ENCODE measurements at places on chromosomes 12 and 14.
A peak's percentile ranks its signal among the peaks of the same experiment; 100 is the strongest.

DNA sequence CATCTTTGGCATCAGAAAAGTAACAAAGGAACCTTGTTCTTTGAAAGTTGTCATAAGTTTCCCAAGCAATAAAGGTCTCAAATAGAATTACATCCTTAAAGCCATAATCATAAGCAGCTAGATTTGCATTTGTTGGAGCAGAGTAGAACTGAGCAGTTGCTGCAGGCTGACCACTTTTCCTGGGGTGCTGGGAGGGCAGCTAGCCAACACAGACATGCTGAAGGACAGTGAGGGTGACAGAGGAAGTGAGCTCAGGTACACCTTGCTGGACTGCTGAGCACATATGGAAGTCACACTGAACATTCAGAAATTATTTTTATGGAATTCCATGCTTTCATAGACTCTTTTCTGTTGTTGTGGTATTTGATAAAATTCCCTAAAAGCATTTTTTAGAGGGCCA, 66.2 kb downstream of the MARK3 start:
- no peak for DNase-seq

DNA sequence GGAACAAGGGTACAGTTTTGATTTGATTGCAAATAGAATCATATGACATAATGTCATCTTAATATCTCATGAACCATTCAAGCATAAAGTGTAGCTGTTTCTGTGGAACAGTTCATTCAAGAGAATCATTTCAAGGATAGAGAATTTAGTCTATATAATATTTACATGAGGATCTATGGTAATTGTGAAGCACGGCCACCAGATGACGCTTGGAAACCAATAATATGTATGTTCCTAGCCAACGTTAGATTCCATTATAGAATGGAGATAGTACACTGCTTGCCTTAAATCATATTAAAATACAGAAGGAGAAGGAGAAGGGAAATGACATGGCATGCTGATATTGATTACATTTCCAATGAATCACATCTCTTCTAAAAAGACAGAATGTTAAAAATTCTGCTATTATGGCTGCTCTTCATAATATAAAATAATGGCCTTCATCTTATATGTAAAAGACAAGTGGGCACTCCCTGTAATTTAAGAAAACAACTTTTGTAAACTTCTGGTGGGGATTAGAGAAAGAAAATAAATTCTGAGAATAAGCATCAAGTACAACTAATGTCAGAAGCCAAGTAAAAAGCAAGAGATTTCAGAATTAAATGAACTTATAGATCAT, 351.0 kb downstream of the NAV3 start:
- no peak for DNase-seq

DNA sequence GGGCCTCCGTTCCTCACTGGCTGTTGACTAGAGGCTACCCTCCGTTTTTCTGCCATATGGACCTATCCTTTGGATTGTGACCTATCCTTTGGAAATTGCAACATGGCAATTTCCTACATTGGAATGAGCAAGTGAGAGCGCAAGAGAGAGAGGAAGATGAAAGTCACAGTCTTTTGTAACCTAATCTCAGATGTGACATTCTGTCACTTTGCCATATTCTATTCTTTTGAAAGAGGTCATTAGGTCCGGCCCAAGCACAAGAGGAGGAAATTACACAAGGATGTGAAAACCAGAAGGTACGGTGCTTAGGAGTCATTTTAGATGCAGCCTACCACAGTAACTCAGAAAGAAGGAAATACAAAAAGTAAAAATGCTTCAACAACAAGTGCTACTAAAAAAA, 47.3 kb upstream of the SRP54 start:
- DNase-seq = no peak

DNA sequence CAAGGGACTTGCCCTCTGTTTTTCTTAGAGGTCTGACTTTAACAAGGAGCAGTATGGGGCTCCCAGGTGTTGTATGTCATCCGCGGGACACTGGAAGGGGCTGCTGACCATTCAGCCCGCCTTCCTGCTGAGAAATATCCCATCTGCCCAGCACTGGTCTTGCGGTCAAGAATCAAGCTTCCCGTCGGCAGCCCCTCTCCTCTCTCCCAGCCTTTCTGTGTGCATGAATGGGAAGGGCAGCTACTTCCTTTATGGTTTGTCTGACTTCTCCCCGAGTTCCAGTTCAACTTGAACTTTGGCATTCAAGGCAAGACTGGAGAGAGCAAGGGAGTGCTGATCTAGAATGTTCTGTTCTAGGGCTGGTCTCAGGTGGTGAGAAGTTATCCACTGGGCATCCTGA, 51.5 kb downstream of the PSMA6 start:
- peak; percentile 90 for DNase-seq

- DNase-seq = no peak
Observed at GRCh38 chr12:126084480-126084879, 1019.2 kb downstream of the AACS start.

Data from kidney (tissue), 22 donors.